Calu3 (cell line): ENCODE measurements at places on chromosomes 13 and 19. TPM values are rescaled to one million over a fixed set of nuclear protein-coding genes. Genes with fewer than 3 reads are reported as not detected.

The MYO1F gene
- total RNA-seq, result 1.3 TPM in 1 of 2 replicates, not detected in the other

The KLF1 gene
- total RNA-seq, result not detected in 2 replicates

DNA sequence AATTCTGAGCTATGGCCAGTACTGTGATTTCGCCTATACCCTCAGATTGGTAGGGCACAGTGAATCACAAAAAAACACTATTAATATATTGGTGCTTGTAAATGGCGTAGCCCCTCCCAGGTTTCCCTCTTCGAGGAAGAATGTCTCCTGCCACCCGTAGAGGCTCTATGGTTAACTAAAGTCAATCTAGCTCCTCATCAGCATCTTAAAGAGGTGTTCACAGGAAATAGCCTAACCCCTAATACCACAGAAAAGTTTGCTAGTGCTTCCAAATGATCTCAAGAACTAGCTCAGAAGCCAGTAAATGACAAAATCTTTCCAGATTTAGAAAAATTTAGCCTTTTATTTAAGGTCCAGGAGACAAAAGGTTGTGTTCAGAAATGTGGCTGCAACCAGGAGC is 56.3 kb upstream of the DCT start:
- H3K36me3 ChIP-seq, result no peaks in the 10 kb centered on the region
- no peak overlapping the region for H3K4me3 ChIP-seq

DNA sequence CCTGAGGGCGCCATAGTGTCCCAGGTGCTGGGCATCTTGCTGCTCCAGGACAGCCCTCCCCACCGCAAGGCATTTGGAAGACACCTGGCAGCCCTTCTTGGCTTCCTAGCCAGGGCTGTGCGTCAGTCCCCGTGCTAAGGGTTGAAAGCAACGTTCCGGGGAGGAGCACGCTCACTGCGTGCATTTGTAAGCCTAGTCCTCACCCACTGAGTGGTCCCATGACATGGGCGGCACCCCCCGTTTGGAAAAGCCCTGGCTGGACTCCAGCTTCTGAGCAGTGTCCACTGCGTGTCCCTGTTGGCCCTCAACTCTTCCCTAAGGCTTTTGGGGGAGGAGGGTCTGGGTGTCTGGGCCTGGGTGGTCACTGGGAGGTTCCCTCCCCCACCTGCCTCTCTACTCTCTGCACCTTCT is 76.3 kb upstream of the GPR183 start:
- no peaks in the 10 kb centered on the region for H3K4me1 ChIP-seq
- H3K27me3 ChIP-seq, result no peaks in the 10 kb centered on the region
- no peak for DNase-seq
- no peak overlapping the region for H3K27ac ChIP-seq

GRCh38 chr19:1494115-1494815 is 3.3 kb downstream of the REEP6 start:
- peaks cover 21% of the 10 kb centered on the region for H3K4me1 ChIP-seq
- no peak for DNase-seq
- peaks cover 18% of the 10 kb centered on the region for H3K36me3 ChIP-seq
- peaks cover 11% of the 10 kb centered on the region for H3K27me3 ChIP-seq
- no peak overlapping the region for H3K4me3 ChIP-seq
